ENCODE measurements at places on chromosomes 7 and 10. TPM values are rescaled to one million over a fixed set of nuclear protein-coding genes. Genes with fewer than 3 reads are reported as not detected.

Gene BHLHA15
- total RNA-seq: not detected

Gene GNGT1
- not detected for total RNA-seq

Gene RBM20
- total RNA-seq: 1.9 TPM

DNA sequence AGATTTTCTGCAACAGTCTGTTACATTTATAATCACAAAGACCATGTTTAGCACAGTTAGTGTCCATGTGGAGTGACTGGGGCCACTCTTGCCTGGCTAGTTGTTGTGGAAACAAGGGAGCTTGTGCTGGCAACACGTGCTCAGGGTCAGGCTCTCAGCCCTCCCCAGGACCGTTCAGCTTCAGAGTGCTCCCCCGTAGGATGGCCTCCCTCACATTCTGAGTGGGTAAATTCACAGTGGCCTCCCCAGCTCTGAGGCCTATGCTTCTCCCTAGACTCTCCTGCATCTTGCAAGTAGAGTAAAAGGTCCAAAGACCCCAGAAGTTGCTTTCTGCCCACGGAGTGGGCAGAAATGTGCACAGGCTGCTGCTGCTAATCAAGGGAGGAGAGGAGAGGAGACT lies 122.3 kb downstream of the ADCY1 start:
- DNase-seq: no peak

- no peak for DNase-seq
These were observed 6.3 kb downstream of the C7orf57 start for GRCh38 chr7:48041653-48041970.

Gene CAV2
- 204 TPM for total RNA-seq

DNA sequence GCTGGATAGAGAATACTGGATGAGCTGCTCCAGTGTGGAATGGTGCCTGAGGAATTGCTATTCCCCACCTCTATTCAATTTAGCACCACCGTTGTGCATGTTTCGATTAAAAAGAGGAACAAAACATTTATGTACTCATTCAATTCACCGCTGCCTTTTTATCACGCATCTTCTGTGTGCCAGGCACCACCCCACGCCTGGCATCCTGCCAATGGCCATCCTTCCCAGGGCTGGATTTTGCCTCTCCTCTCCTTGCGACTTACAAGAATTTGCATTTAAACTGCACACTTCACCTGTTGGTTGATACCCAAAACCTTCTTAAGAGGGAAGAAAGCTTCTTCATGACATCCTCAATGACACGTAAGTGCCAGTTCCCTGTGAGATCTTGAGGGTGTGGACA lies 110.2 kb upstream of the DPP6 start:
- DNase-seq: no peak

DNA sequence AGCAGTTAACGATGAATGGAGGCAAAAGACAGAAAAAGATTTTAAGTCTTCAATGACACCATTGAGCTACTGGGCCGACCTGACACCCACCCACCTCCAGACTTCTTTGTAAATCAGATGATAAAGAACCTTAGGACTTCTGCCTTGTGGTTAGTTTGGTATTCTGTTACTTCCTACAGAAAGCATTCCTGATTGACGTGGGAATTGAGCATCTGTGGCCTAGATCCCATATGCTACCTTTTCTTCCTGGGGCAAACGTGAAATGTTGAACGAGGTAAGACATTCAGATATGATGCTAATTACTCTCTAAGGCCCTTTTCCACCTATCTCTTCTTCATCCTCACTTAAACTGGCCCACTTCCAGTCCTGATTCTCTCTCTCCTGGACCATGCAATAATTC lies 10.2 kb downstream of the PRLHR start:
- no peak for DNase-seq

DNA sequence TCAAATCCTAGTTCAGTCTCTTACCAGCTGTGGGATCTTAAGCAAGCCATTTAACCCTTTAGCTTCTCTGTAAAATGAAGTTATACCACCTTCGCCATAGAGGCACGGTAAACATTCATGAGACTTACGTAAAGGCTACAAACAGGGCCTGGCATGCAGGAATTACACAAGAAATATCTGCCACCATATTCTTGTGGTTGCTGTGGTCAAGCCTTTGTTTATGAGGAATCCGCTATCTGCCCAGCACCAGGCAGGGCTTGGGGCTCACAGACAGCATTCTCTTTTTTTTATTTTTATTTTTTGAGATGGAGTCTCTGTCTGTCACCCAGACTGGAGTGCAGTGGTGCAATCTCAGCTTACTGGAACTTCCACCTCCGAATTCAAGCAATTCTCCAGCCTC lies 9.9 kb downstream of the AIFM2 start:
- no peak for DNase-seq

- DNase-seq: no peak
These were observed 1.3 kb downstream of the AMPH start for GRCh38 chr7:38629651-38630510.
